ENCODE measurements at places on chromosomes 3 and 15.

DNA sequence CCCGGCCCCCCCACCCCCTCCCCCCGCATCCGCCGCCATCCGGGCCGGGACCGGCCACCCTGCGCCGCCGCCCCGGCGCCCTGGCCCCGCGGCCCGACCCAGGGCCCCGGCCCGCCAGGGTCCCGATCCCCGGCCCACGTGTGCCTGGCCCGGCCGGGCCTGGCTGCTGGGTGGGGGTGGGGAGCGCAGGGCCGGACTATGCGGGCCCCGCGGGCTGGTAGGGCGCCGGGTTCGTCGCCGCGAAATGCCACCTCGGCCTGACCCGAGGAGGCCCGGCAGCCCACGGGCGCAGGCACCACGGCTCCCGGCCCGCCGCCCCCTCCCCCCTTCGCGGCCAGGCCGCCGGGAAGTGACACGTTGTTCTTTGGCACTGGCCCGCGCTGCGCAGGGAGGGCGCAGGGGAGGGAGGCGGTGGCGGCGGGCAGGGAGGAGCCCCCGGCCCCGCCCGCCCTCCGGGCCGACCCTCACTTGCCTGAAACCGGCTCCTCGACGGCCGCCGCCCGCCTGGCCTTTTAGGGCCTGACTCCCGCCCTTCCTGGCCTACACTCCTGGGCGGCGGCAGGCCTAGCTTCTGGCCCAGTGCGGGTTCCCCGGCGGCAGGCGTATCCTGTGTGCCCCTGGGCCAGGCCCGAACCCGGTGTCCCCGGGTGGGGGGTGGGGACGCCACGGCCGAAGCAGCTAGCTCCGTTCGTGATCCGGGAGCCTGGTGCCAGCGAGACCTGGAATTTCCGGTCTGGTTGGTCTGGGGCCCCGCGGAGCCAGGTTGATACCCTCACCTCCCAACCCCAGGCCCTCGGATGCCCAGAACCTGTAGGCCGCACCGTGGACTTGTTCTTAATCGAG lies 515 bp downstream of the EIF4G1 start:
- peak; percentile 52 for DNase-seq

- no peak for DNase-seq
Observed at GRCh38 chr3:47079432-47079831, 84.5 kb downstream of the SETD2 start.

DNA sequence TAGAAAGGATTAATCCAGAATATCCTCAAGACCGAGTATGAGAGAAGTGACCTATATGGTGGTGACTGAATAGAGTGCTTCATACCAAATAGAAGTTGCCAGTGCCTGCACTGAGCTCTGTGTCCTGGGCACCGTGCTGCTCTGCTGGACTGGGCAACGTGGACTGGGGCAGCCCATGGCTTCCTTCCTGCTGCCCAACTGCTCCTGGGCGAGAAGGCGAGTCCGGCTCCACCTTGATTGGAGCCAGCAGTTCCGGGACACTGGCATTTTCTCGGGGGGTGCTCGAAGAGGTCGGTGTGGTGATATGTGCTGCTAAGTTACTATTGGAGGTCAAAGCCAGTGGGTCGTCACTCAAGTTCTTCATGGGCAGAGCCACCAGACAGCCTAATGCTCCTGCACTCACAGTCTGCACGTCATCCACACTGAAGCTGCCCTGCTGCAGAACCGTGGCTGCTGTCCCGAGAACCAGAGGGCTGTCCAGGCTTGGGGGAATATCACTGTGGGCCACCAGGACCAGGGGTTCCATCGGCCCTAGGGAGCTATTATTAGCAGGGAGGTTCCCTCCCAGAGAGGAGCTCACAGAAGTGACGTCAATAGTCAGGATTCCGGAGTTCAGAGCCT lies 14.1 kb downstream of the ZXDC start:
- no peak for DNase-seq

DNA sequence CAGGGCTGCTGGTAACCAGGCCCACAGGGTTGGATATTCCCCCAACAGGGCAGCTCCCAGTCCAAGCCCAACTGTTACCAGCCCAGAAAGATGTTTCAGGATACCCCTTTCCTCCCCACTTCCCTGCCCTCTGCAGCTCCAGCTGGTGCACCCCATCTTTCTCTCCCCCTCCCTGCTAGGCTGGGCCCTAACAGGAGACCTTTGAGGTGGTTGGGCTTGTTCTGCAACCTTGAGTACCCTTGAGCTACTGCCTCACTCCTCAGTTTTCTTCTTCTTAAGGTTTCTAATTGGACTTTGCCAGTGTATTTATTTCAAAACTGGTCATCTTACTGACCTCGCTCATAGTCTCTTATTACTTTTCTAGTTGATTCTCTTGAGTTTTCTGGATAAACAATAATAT lies 16.9 kb upstream of the INSYN1 start:
- no peak for DNase-seq

- DNase-seq, result no peak
Observed at GRCh38 chr3:43581343-43581742, 40.5 kb downstream of the ANO10 start.

GRCh38 chr3:13494463-13495350 lies 14.6 kb downstream of the HDAC11 start:
- no peak for DNase-seq
